Hematopoietic multipotent progenitor cell treated with erythropoietin and hydrocortisone succinate and interleukin-3 and kit ligand, for 17 days (in vitro differentiated cells): ENCODE measurements at places on chromosomes 16 and 17.

DNA sequence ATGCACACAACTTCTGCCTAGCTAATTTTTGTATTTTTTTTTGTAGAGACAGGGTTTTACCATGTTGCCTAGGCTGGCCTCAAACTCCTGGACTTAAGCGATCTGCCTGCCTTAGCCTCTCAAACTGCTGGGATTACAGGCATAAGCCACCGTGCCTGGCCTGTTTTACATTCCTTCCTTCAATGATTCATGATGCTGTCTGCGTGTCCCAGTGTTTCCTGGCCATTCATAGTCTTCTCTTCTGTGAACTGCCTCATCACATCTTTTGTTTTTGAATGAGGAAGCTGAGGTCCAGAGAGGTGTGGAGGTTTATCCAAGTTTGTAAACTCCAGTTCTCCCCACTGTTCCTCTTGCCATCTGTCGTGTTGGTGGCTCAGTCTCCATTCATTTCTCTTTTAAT lies 64.5 kb upstream of the MED9 start:
- no peak for DNase-seq

DNA sequence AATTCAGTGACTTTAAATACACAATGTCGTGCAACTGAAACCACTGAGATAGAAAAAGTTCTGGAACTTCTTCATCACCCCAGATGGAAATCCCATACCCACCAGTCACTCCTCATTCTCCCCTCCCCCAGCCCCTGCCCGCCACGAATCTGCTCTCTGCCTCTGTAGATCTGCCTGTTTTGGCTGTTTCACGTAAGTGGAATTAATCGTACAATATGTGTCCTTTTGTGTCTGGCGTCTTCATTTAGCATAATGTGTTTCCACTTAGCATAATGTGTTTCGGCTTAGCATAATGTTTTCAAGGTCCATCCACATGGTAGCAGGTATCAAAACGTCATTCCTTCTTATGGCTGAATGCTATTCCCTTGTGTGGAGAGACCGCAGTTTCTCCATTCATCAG lies 3.5 kb upstream of the SPPL2C start:
- DNase-seq: no peak

DNA sequence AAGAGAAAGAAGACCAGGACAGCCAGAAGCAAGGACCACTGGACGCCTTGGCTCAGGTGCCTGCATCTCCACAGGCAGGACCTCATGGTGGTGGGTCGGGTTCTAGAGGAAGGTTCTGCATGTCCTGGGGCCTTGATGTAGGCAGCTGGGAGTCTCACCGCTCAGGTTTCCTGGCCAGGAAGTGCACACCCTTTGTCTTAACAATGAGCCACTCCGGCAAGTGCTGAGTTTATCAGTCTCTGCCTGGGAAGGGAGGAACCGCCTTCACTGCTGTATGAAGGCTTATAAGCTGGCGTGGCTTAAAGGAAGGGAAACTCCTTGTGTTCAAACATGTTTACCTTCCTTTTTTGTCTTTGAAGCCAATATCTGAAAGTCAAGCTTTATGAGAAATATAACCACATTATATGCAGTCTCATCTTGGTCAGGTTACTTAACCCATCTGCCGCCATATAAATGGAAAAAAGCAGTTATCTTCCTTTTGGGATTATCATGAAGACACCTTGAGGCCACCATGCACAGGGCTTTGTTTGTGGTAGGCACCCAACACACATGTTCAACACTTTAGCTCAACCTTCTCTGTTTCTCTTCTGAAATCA lies at the start of gene ST6GALNAC1:
Gene ST6GALNAC1 (minus strand): TSS at position 205 of the 596 bp plus-strand sequence. CDS start 119 bp downstream, at position 86.
- DNase-seq: peak; percentile 50

- no peak for DNase-seq
These were observed 124.2 kb downstream of the TMEM132E start for GRCh38 chr17:34703533-34703932.

GRCh38 chr16:11258553-11259492 lies 2.8 kb upstream of the SOCS1 start:
- DNase-seq: no peak
